Stimulated activated CD4-positive, alpha-beta T cell treated with anti-CD3 and anti-CD28 coated beads, Interleukin-1b, Interleukin-23, amount 100 ng/mL, for 4 hours (primary cell): ENCODE measurements at places on chromosomes 12 and 14.

DNA sequence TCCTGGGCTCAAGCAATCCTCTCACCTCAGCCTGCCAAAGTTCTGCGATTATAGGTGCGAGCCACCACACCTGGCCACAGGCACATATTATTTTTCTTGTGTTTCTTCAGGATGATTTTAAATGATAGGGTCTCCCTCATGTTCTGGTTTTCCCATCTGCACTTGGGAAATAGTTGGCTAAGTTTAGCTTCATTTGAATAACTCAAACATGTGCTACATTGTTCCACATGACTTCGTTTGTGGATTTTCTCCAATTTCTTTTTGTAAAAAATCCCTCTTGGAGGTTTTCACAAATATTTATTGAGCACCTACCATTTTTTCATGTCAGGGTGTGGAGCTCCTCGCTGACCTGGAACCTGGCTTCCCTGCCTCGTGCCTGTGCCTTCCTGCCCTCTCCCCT lies 55.2 kb upstream of the GNPNAT1 start:
- DNase-seq, result no peak

GRCh38 chr12:56084958-56085543 lies 5.1 kb downstream of the ERBB3 start:
- DNase-seq, result no peak

DNA sequence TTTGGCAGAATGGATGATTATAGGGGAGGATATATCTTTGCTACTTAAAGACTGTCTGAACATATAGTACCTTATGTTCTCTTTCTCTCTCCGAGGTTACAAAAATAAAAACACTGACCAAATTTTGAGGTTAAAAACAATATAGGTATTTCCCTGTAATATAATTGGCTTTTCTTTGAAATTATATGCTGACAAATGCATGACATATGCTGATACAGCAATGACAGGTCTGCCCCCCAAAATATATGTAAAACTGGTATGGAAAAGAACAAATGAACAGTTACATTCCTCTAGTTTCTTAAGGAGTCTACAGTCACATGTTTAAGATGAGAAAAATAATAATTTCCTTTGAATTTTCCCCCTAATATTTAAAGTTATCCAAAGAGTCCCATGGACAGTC lies 405.7 kb downstream of the SOX5 start:
- no peak for DNase-seq

DNA sequence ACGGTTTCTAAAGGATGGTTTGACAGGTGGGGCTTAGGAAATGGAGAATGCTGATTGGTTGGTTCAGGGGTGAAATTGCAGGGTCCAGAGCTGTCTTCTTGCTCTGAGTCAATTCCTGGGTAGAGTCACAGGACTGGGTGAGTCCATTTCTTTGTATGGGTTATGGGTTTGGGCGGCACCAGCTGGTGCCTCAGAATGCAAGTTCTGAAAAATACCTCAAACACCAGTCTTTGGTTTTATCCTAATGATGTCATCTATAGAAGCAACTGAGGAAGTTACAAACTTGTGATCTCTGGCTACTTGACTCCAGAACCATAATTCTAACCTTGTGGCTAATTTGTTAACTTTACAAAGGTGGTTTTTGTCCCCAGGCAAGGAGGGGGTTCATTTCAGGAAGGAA lies 47.6 kb upstream of the EIF5 start:
- DNase-seq, result no peak

- DNase-seq, result no peak
Measured at GRCh38 chr12:131445795-131446194, 265.1 kb upstream of the SFSWAP start.

- DNase-seq, result no peak
Measured at GRCh38 chr12:55942577-55943136, 11.7 kb downstream of the DGKA start.

DNA sequence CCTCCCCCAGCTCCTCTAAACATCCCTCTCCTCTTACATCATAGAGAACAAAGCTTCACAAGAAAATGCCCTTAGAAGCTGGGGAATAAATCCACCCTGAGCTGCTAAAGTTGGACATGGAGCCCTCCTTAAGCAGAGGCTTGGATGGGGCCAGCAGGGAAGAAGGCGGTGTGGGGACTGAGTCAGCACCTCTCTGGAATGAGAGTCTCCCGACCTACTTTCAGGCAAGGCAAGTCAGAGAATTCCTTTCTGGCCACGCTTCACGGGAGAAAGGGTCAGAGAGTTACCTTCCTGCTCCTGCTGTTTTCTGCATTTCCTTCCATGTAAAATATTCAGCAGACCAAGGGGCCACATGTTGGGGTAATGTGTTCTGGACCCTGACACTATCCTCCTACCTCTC lies 113.3 kb upstream of the PRB2 start:
- DNase-seq, result no peak

DNA sequence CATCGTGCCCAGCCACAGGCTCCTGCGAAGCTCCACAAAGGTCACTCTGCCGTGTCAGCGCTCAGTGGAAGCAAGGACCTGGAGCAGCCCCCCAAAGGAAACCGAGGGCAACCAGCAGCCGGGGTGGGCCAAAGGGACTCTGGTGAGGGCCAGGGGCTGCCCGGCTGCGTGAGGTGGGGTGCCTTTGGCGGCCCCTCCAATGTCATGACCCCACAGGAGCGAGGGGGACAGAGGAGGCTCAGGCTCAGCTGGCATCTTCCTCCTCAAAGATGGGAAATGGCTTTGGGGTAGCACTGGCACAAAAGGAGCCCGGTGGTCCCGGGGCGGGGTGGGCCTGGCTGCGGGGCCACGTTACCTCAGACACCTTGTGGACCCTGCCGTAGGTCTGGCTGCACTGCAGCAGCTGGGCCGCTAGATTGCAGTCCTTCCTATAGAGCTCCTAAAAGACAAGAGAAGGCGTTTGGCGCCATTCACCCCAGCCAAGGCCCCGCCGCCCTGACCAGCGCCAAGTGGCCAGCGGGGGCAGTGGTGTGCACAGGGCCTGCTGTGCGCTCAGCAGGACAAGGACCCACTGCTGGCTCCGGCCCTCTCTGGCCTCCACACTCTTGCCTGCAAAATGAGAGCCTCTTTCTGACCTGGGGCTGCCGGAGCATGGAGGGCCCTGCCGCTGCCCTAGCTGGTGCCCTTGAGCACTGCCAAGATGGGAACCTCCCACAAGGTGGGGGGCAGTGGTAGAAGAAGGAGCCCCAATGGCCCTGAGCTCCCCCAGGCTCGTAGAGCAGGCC lies 46.9 kb downstream of the BEGAIN start:
- DNase-seq, result no peak

DNA sequence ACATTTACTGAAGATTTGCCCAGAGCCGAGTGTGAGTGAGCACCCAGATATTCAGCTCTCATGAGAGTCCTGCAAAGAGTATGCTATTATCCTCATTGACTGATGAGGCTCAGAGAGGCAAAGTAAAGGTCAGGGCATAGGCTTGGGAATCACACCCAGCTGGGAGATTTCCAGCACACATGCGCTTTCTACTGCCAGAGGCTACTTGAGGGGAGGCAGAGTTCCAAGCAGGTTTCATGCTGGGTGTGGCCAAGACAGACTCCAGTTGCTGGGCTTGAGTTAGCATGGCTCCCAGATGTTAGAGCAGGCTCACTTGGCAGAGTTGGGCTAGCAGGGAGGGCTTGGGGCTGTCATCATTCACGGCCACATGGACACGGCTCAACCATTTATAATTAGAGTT lies 14.4 kb upstream of the FAM181A start:
- DNase-seq, result no peak

DNA sequence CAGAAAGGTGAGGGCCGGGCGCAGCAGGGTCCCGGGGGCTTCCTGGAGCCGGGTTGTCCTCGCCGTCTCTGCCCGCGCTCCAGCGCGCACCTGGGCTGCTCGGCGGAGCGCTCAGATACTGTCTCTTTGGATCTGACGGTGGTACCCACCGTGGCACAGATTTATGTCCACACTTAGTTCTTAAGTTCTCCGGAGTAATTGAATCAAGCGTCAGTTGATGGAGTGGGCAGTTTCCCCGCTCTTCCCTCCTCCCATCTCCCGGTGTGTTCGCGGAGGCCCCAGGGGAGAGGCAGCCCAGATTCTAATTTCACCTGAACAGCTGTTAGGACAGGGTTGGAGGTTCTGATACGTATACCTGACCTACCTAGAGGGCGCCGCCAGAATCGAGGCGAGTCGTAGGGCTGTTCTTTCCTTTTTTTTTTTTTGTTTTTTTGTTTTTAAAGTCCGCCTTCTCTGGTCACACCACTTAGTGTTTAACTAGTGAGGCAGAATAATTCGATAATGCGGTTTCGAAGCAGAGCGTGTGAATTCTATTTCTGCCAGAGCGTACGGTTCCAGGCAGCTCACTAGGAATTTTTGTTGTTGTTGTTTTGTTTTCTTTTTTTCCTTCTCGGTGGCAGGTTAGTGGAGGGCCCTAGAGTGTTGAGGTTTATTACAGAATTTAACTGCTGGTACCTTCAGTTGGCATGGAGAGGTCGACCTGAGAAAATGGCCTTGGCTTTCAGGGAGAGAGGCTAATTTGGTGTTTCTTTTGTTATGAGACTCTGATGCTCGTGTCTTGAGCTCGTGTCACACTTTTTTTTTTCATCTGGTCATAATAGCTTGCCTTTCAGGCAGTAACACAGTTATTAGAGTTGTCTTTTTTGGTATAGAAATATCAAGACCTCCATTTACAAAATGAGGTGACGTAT lies 22.3 kb upstream of the GNS start:
- no peak for DNase-seq

GRCh38 chr12:3077572-3078081 lies 448 bp downstream of the TSPAN9 start:
- DNase-seq, result no peak

GRCh38 chr12:66786531-66787308 lies 107.8 kb upstream of the GRIP1 start:
- no peak for DNase-seq

DNA sequence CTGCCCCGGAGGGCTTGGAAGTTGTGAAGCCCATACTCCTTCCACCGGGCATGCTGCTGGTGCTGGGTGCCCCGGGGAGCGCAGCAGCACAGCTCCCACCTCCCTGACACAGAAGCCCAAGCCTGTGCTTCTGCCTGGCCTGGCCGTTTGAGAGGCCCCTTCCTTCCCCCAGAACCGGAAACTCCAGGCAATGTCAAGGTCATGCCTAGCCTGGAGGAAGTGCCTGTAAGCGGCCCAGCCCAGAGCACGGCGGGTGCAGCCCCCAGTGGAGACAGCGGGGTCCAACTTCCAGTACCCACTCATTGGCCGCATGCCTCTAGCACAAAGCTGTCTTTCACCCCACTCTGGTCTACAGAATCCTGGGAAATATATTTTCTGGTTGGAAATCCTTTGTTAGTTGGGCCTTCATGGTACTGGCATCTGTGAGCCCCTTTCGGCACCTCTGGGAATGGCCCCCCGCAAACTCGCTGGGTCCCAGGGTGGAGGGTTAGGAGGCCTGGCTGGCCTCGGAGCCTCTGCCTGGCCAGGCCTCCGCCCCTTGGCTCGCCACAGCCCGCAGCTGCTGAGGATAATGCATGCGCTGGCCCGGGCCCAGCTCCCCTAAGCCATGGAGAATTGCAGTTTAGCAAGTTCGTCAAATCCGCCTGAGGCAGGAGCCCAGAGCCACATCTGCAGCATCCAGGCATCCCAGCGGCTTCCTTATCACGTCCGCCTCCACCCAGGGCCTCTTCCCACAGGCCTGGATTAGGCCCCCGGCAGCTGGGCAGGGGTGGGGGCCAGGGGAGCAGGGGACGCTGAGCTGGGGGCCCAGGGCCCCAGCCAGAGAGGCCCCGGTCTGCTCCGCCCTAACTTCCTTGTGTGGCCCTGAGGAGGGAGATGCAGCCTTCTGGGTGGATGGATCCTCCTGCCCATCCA lies 48.9 kb upstream of the DLK1 start:
- no peak for DNase-seq

GRCh38 chr12:116799955-116800354 lies 61.8 kb downstream of the RNFT2 start:
- no peak for DNase-seq

GRCh38 chr12:74980510-74980909 lies 229.1 kb downstream of the KCNC2 start:
- DNase-seq, result no peak

DNA sequence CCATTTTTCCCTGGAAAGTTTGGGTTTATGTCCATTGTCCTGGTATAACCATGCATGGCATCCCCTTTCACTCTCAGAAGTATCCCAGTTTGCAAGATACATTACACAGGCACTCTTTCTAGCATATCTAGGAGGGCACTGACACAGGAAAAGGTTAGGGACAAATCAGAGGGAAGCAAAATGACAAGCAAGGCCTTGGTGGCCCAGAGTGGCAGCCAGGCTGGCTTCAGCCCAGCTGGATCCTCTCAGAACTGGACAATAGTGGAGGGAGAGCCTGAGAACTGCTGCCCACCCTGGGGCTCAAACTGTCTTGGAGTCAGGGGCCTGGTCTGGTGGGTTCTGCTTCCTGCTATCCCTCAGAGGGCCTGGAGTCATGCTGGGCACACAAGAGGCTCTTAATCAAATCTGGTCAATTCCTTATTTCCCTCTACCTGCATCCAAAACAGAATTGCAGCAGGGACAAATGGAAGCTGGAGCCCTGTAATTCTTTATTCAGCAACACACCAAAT lies 2.6 kb downstream of the VDR start:
- no peak for DNase-seq

DNA sequence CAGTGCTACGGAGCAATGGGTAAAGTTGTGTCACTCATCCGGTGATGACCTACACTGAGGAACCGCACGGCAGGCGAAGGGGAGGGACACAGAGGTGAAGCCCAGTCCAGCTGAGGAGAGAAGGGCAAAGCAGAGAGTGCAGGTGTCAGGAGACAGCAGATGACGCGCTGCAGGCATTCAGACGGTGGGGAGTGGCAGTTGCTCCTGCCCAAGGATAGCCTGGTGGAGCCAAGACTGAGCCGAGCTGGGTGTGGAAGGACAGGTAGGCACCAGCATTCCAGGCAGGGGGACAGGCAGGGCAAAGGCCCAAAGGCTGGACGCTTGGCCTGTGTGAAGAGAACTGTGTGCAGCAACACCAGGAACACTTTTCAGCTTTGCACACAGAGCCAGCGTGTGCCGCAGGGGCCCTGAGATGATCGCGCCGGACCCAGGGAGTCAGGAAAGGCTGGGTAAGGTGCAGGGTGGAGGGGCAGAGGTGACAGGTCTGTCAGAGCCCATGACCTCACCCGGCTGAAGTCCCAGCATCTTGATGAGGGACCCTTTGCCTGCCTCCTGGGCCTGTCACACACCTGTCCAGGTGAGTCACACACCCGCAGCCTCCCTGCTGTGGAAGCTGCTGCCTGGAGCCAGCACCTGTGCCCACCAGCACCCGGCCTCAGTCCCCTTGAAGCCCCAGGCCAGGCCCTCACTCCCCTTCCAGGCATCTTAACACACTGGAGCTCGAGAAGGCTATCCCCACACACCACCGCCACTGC lies 48.4 kb downstream of the TSPAN11 start:
- DNase-seq, result no peak

- DNase-seq, result no peak
Measured at GRCh38 chr12:121781484-121781997, 11.9 kb downstream of the RHOF start.
